ENCODE measurements at places on chromosomes 7 and 10. TPM values are rescaled to one million over a fixed set of nuclear protein-coding genes. Genes with fewer than 3 reads are reported as not detected.

DNA sequence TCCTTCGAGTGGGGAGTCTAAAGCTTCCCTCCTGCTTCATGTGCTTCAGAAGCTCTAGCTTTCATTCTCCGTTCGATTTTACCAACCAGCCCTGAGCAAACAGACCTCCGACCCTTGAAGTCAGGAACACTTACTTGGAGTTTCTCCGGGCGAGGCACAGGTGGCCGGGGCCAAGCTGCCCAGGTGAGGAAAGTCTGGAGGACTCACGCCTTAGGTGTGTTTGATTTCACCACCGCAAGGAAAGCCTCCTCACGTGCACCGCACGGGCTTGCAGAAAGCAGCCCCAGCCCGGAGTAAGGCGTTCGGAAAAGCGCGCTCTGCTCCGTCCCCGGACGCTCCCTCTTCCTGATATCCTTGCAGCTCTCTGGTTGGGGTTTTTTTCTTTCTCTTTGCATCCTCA, 30.1 kb upstream of the CNPY1 start:
- DNase-seq: no peak

The PTPN12 gene
- total RNA-seq: 39.5 TPM

GRCh38 chr10:11407939-11408338, 203.5 kb downstream of the USP6NL start:
- no peak for DNase-seq

- no peak for DNase-seq
These were observed 9.4 kb downstream of the STK17A start for GRCh38 chr7:43592326-43592725.

- DNase-seq: no peak
These were observed 352.7 kb downstream of the PHTF2 start for GRCh38 chr7:78151229-78151628.

The GARS1 gene
- 290 TPM for total RNA-seq

The CCDC172 gene
- not detected for total RNA-seq

The RNF32 gene
- not detected for total RNA-seq

- DNase-seq: no peak
These were observed 670.1 kb upstream of the LRRN3 start for GRCh38 chr7:110420788-110421187.

The VWA2 gene
- total RNA-seq: not detected

GRCh38 chr10:30694518-30695228, 65.1 kb upstream of the LYZL2 start:
- no peak for DNase-seq

DNA sequence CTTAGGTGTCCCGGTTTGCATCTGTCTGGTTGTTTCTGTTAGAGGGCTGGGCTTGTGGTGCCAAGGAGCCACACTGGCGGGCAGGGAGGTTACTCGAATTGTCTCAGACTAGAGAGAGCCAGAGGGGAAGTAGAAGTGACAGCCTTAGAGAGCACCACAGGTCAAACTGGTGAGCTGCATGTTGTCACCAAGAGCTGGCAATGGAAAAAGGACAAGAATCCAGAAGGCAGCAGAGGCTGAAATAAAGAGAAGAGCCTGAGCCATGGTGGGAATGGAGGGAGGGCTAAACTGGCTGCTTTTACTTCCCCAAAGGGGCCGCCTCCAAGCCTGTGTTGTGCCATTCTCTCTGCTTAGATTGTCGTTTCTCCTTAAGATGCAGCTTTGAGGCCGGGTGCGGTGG, 31.1 kb upstream of the RHBDD2 start:
- DNase-seq: no peak

GRCh38 chr10:104892879-104893617, 252.0 kb downstream of the SORCS3 start:
- DNase-seq: peak; percentile 34

DNA sequence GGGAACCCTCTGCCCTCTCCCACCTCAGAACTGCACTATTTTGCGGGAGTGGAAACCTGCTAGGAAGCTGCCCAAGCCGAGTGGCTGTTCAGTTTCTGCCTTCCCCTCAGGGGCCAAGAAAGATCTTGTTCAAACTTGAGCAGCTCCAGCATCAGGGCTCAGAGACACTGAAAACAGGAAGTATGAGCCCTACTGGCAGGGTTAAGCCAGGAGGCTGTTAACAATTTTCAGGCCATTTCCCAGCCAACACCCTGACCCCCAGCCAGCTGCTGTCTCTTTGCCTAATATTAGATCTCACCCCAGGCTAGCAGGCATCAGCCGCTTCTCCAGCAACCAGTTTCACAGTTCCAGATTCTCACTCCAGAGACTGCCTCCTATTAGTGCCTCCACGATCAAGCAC, 9.2 kb downstream of the PLAU start:
- DNase-seq: no peak

DNA sequence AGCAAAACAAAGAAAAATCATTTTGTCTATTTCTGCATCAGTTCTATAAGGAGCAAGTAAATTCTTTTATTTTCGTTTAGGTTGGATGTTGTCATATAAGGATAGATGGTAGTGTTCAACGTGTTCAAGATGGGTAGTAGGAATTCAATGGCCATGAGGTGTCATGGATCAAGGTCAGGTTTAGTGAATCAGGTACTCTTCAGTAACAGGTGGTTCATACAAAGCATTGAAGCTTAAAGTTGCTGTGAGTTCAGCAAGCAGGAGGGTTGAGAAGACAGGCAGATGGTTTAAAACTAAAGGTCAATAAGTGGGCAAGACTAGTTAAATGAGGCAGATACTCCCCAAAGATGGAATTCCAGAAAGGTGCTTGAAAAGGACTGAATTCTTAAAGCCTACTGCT, 5.6 kb downstream of the LUC7L2 start:
- DNase-seq: no peak

DNA sequence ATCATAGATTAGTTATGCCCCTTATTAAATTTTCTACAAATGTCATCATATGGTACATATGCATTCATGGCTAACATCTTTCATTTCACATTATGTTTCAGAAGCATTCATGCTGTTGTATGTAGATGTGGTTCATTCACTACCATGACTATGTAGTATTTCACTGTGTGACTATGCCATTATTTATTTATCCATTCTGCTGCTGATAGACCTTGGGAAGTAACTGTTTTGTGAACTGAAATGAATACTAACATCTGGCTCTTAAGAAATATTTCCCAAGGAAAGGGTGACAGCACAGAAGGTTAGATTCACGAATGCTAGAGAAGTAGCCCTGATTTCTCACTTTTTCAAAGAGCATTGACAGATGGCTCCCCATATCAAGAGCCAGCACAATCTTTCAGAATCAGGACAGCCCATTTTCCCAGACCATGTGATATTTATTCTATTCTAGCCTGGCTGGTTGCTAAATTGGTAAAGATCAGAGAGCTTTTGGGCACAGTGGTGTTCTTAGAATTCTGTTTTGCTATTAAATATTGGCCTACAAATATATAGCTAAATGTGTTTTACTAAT, 157.4 kb downstream of the DYNC1I1 start:
- no peak for DNase-seq

The KLF14 gene
- total RNA-seq: 0.69 TPM

DNA sequence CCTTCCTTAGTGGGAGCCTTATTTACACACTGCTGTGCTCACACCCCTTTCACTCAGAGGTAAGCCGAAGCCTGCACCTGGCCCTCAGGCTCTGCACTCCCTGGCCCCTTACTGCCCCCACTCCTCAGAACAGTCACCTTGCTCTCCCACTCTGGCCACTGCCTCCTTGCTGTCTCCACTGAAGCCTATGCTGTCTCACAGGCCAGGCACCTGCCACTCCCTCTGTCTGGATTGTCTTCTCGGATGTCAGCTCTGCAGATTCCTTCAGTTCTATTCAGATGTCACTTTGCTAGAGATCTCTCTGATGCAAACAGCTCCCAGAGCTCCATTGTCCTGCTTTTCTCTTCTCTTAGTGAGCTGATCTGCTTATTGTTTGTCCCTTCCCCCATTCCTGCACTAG, 390.7 kb downstream of the DPP6 start:
- no peak for DNase-seq

The UBTD1 gene
- 13.8 TPM for total RNA-seq

DNA sequence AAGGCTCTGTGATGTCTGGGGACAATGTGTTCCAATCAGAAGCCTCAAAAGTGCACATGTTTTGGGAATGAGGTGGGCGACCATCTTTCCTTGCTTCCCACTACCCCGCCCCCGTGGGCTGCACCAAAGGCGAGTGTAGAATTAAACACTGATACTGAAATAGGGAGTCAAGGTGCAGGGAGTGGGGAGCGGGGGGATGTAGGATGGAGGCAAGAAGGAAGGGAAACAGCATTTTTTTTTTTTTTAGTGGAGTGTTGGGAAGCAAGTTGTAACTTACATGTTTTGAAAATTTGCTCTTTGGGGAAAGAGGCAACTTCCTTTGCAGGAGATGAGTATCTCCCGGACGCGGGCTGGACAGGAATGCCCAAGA, 484 bp upstream of the DLX5 start:
- DNase-seq: no peak

DNA sequence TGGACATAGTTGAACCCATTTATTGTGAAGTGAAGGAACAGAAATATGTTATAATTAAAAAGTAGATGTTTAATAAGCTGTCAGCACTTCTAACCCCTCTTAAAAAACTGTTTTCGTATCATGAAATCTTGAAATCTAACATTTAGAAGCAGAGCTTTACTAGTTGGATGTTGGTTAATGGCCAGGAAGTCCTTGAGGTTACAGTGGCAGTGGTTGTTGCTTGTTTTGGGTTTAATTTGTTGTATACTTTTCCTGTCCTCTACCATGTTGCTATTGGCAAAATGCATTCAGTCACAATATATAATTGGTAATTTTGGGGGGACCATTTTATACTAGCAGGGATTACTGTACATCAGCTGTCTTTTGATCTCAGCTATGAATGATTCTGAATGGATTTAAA, 60.7 kb downstream of the EXOC4 start:
- DNase-seq: no peak

DNA sequence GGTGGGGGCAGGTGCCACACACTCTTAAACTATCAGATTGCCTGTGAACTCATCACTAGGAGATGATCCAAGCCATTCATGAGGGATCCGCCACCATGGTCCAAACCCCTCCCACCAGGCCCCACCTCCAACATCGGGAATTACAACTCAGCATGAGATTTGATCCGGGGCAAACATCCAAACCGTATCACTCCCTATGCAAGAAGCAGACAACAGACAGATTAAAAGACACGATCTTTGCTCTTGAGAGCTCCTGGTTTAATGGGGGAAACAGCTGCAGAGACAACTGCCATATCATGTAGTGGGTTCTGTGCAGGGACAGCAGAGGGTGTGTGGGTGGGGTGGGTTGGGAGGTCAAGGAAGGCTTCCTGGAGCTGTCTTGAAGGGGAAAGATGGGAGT, 123.6 kb downstream of the EMX2 start:
- no peak for DNase-seq

GRCh38 chr7:117485118-117485620, 5.3 kb downstream of the CFTR start:
- no peak for DNase-seq

DNA sequence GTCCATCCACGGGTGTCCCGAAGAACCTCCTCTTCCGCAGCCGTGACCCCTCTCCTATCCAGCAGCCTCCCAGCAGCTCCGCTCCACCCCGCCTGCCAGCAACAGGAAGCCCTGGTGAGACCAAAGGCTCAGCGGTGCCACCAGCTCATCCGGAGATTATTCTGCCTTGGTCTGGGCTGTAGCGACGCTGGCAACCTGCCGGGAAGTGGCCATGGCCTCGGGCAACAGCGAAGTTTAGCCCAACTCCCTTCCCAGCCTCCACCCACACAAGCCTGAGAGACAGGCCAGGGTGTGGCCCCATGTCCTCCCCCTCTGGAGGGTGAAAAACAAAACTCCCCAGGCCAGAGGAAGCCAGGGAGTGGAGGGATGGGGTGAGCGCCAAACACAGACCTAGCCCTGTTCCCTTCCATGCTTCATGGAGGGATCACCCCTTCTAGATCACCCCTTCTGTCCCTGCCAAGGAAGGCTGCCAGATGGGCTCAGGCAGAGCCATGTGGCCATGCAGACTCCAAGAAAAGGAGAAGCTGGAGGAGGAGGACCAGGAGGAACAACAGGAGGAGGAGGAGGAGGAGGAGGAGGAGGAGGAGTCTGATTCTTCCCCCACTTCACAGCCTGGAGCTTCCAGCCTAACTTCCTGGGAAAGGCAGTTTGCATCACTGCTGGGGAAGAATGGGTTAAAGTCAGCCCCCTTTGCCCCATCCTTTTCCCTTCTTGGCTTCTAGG, 918 bp downstream of the CALHM2 start:
- no peak for DNase-seq

DNA sequence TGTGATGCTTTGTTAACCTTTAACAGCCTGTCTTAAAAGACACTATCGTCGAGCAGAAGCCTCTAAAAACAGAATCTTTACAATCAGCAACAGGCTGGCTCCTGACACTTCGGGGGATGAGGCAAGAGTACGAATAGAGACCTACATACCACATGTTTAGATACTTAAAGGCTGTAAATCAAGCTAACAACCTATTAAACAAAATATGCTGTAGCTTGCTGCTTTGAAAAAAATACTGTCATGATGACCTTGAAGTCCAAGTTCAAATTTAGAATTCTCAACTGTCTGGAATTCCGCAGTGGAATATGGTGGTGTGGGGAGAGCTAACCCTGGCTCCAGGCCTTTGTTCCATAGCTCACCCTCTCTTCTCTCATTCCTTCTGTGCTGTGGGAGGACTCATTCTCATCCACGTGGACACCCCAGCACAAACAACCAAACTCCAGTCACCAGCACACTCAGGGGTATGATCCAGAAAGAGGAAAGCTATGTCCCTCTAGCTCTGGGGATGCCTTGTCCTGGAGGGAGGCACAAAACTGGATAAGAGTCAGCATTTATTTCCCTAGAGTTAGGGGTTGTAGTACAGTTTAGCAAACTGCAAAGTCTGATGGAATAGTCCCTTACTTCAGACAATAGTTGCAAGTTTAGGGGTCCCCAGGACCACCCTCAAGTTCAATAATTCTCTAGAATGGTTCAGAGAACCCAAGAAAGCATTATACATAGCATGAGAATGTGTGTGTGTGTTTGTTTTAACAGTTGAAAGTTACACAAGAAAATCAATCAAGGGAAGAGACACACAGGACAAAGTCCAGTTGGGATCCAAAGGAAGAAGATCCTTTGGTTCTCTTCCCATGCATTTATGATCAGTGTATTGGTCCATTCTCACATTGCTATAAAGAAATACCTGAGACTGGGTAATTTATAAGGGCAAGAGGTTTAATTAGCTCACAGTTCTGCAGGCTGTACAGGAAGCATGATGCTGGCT, 196.1 kb upstream of the SVIL start:
- no peak for DNase-seq
